Activated CD4-positive, CD25-positive, alpha-beta regulatory T cell (primary cell): ENCODE measurements at places on chromosomes 7 and 10.

DNA sequence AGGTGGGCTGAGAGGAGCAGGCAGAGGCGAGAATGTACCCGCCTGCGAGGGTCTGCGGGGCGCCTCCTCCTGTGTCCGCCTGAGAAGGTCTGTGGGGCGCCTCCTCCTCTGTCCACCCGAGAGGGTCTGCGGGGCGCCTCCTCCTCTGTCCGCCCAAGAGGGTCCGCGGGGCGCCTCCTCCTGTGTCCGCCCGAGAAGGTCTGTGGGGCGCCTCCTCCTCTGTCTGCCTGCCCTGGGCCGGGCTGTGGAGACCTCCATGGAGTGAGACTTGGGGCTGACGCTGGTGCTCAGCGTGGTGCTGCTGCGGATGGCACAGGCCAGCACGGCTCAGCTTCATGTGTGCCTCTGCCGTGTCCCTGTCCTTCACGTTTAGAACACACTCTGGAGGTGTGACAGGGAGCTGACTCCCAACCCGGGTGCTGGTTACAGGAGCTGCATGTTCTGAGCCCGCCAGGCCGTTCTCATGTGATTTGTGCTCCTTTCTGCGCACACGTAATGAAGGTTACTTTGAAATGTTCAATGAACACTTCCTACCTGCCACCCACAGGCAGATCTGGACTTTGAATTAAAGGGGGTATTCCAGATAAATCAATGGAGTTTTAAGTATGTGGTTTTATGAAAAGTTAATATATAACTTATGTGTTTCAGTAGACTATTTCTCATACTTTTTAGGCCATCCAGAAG, 20.5 kb upstream of the GET4 start:
- DNase-seq: no peak

DNA sequence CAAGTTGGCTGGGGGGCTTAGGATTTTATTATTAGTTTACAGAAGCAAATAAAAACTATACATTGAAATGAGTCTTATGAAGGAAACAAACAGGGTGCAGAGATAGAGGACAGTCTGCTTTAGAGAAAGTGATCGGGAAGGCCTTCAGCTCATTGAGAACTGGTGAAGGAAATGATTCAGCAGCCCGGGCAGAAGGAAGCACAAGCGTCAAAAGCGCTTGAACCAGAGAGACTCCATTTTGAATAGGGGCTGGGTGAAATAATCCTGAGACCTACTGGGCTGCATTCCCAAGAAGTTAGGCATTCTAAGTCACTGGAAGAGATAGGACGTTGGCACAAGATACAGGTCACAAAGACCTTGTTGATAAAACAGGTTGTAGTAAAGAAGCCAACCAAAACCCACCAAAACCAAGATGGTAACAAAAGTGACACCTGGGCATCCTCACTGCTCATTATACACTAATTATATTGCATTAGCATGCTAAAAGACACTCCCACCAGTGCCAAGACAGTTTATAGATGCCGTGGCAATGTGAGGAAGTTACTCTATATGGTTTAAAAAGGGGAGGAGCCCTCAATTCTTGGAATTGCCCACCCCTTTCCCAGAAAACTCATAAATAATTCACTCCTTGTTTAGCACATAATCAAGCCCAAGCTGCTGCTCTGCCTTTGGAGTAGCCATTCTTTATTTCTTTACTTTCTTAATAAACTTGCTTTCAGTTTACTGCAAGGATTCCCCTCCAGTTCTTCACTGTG, 83.1 kb upstream of the MPP7 start:
- no peak for DNase-seq

DNA sequence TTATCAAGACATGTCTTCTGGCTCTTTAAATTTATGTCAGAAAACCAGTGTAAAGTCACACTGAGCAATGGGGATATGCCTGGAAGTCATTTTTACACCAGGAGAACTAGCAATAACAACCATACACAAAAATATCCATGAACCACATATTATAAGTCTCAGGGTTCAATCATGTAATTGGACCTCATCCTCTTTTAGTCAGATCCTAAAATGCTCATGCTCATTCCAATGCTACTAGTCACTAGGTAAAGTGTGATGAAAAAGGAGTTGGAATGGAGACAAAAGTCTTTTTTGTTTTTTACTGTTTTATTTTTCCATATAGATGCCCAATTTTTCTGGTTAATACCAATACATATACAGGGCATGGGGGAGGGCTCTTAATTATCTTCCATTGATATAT, 306.1 kb downstream of the DGKB start:
- DNase-seq: no peak

- no peak for DNase-seq
These were observed 27.5 kb downstream of the TLX1 start for GRCh38 chr10:101158459-101159058.

- no peak for DNase-seq
These were observed 151.6 kb upstream of the STEAP4 start for GRCh38 chr7:88458279-88458678.

- no peak for DNase-seq
These were observed 52.5 kb upstream of the BICC1 start for GRCh38 chr10:58460157-58460556.

- no peak for DNase-seq
These were observed 26.5 kb upstream of the CHST15 start for GRCh38 chr10:124119946-124120345.

DNA sequence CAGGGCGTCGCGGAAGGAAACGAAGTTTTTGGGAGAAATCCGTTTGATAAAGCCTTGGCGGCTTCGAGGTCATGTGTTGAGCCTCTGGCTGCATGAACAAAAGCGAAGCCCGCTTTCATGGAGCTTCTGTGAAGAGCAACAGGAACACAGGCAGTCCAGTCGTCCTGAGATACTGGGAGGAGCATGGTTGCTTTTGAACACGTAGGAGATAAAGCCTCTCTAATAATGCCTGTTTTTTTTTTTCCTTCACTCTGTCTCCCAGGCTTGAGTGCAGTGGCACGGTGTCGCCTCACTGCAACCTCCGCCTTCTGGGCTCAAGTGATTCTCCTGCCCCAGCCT, 473 bp upstream of the ZNF32 start:
- DNase-seq: no peak

DNA sequence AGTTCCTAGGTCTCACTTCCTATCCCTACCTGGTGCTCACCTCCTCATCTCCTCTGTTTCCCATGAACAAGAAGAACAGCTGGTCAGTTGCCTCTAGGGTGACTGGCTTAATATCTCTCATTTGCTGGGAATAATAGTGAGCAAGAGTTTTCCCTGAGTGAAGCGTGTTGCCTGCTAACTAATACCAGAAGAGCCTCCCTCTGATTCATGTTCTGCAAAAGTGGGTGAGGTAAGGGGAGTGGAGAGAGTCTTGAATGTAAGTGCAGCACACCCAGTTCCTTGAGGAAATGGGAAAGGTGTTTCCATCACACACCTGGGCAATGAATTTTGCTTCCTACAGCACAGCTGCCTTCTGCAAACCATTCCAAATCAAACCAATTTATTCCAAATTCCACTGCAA, 29.6 kb downstream of the FZD1 start:
- DNase-seq: no peak

DNA sequence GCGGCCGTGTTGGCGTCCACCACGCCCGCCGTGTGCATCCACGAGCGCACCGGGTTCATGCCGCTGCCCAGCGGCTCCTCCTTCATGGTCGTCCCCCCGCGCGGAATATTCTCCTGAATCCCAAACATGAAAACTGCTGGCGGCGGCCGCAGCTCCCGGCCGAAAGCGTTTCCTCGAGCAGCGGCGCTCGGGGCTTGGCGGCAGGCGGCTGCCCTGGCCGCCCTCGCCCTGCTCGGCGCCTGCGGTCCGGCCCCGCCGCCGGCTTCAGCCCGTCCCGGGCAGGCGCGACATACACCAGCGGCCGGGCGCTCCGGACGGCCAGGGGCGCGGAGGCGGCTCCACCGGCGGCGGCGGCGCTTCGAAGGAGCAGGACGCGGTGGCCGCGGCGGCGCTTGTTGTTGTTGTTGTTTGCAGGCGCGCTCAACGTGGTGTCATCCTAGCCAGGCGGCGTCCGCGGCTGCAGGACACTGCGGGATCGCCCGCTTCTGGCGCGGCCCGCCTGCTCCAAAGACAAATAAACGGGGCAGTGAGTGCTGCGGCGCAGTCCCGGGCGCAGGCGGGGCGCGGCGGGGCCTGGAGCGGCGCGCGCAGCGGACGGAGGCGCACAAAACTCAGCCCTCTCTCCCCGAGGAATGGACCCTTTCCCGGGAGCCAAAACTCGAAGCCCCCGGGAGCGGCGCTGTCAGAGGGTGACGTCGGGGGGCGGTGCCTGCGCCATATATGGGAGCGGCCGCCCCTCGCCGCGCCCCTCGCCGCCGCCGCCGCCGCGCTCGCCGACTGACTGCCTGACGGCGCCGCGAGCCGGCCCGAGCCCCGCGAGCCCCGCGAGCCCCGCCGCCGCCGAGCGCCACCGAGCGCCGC, at the start of gene EBF3:
EBF3 (minus strand) TSS at position 634 of the 861 bp plus-strand sequence; CDS start at position 128, 506 bp downstream.
- DNase-seq: peak; percentile 15

GRCh38 chr10:74056050-74056818, 58.3 kb downstream of the VCL start:
- DNase-seq: no peak

- DNase-seq: no peak
These were observed 181.7 kb downstream of the MYOF start for GRCh38 chr10:93300288-93300917.

- DNase-seq: no peak
These were observed 50.3 kb downstream of the SRRM3 start for GRCh38 chr7:76252021-76252420.

DNA sequence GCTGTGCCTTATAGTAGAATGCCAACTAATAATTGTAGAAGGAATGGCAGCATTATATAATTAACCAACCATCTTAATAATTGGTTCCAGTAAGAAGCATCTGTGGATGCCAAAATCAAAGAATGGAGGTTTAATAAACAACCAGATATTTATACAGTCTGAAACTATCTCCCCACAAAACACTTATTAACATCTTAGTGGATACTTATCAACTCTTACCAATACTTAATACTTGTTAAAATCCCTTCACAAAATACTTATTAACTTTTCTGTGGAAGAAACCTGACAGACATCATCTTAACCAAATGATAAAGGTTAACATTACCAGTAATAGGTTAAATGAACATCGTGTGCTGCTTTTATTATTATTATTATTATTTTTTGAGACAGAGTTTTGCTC, 29.1 kb upstream of the FAM107B start:
- no peak for DNase-seq

DNA sequence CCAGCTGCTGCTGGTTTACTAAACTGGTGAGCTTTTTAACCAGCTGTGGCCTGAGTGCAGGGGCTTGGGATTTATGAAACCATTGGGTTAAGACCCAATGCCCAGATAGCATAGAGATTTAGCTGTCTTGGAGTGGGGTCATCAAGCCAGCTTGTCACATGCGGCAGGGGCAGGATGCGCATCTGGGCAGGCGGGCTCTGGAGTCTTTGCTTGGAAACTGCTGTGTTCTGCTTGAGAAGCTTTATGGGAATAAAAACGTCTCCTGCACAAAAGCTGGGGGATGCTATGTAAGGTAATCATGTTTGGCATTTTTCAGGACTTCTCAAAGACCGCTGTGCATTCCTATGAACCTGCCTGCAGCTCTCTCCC, 136.3 kb downstream of the MAPK8 start:
- DNase-seq: no peak

DNA sequence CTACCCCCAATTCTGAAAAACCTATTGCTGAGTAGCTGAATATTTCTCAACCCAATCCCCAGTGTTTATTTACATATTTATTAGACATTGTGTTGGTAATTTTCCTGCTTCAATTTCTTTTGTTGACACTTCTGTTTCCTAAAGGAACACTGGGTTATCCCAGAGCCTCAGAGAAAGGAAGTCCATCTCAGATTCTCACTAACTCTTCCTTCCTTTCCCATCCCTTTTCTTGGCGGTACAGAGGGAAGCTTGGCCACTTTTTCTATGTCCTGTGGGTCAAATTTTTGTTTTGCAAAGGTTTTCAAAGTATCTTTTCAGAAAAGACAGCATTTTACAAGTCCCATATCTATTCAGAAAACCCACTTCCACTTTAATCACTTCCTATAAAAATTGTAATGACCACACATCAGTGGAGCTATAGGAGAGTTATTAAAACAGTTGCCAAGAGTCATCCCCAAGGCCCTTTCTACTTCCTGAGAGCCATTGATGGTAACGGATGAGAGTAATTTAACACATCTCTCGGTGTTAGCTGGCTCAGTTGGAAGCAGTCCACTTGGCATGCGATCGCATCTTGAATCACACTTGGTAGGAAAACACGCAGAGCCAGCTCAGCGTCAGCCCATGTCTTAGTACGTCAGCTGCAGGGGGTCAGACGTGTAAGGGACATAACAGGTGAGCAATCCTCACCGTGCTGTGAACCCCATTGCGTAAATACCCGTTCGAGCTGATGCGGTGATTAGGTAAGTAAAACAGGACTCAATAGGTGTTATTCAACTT, 231.1 kb upstream of the ADARB2 start:
- no peak for DNase-seq

- no peak for DNase-seq
These were observed 62.7 kb downstream of the ENTPD1 start for GRCh38 chr10:95818668-95819067.

DNA sequence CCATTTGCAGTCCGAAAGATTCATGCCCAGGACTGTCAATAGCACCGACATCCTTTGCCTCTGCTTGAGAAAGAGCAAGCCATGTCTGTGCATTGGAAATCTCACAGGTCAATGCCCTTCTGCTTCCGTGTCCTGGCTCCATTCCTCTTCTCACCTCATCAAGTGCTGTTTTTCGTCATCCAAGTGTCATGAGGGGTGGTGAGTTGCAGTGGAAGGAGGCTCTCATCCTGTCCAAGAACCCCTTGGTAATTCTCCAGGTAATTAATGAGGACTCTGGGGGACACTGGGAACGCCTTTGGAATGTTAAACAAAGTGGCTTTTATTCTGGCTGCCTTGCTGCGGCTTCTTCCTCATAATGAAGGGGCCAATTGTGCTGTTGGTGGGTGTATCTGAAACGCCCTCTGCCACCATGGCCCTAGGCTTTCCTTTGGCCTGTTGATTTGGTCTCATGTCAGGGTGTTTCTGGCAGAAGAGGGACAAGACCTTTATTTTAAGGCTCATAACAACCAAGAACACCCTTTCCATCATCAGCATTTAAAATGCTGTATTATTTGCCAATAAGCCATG, 57.7 kb downstream of the PPP1R3C start:
- DNase-seq: no peak

DNA sequence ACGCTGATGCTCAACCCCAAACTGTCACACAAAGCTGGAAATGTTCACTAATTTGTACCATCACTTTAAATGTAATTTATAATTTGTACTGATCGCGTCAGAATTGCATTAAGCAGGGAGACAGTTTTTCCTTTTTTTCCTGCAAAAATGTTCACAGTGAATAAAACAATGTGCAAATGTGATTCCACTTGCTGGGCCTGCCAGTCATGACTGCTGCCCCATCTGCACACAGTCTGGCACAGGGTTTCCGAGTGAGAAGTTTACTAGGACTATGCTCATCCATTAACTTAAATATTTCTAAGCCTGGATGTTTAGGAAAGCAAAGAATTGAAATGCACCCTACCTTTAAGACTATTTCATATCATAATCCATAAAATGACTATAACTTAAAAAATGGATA, 99.6 kb downstream of the SORBS1 start:
- no peak for DNase-seq
